ENCODE measurements at places on chromosomes 16 and 17.

DNA sequence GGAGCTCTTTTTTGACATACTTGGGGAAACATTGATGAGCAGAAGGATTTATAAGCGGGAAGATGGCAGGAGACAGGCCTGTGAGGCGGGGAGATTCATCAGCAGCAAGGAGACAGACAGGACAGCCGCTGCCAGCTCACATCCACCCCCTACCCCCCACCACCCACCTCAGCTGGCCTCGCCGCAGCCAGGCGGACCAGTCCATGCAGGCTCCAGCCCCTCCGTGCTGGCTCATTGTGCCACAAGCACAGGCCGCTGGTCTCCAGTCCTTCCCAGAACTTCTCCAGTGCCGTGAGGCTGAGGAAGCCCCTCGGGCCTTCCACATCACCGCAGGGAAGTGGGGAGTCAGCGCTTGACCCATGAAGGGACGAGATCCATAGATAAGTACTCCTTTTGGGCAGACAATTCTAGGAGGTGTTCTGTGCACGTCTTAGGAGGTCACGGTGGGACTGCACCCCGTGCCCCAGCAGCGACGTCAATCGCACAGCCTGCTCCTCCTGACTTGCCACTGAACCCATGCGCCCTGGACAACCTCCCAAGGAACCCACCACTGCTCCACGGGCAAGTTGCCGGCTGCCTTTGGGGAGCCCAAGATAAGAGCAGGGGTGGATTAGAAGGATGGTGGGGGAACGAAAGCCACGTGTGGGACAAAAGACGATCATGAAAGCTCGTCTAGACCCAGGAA, 323.6 kb downstream of the C16orf95 start:
- DNase-seq: no peak

DNA sequence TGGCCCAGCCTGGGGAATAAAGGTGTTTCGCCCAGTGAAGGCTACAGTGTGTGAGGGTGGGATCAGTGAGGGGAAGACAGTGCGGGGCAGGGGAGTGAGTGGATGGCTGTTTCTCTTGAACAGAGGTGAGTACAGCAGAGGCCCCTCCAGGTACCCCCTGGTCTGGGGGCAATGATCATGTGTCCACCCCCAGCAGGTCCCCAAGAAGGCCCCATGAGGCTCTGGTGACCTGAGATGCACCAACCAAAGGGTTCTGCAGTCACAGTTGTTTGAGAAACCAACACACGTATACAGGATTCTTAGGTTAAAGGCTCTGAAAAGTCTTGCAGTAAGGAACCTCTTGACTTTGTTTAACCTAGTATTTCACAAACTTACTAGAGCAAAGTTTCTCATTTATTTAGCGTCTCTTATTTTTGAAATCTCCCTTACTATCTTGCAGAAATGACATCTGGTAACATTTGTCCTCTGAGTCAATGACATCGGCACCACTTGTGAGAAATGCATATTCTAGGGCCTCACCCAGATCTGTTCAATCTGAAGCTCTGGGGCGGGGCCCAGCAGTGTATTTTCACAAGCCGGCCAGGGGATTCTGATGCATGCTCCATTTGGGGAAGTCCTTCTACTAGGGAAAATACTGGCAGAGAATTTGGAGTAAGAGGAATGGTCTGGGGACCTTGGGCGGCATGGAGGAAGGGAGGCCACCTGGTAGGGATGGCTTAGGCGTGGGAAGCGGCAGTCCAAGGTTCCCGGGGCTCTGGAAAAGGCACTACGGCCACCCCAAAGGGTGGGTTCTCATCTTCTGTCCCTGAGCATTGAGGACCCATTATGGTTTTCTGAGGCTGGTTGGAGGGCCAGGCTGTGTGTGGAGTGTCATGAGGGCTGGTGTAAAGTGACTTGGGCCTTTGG, 217.3 kb downstream of the NTN1 start:
- no peak for DNase-seq

DNA sequence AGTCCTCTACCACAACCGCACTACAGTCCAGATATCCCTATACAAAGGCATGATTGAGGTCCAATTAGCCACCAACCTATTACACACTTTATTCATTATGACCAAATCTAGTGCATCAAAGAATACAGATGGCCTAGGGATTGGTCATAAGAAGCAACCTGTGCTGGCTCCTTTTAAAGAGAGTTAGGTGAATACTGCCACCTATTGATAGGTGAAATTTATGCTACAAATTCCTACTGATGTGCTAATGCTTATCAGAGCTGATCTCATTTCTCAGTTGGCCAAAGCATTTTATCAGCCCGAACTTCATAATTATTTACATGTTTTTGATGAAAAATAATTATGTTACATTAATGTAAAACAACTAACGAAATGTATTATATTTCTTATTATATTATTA, 166.3 kb downstream of the ANKFN1 start:
- peak; percentile 67 for DNase-seq

DNA sequence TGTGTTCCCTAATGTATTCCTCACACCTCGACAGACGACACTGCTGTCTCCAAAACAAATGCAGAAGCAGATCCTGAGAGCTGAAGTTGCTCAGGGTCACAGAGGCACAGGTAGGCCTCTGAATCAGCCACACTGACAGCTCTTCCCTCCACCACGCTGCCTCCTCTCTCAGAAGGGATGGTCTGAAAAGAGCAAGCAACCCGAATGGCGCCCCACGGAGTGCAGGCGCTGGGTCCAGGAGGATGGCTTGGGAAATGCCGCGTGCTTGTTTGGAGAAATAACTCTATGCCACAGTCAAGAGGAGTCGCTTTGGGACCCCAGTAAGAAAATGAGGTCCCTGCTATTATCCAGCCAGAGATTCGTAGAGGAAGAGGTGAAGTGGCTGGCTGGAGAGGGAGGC, 15.9 kb downstream of the CYB561 start:
- no peak for DNase-seq

DNA sequence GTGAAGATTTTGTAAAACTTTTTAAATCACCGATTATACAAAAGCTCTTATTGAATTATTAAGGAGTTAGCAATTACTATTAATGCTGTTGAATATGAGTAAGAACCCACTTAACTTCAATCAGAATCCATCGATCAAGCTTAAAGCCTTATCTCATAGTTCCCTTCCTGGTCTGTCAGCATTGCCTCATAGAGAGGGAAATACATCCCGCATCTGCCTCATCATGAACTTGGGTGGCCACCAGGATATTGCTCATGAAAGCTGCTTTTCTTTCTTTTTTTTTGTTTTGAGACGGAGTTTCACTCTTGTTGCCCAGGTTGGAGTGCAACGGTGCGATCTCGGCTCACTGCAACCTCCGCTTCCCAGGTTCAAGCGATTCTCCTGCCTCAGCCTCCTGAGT, 66.7 kb downstream of the PIGL start:
- peak; percentile 64 for DNase-seq

DNA sequence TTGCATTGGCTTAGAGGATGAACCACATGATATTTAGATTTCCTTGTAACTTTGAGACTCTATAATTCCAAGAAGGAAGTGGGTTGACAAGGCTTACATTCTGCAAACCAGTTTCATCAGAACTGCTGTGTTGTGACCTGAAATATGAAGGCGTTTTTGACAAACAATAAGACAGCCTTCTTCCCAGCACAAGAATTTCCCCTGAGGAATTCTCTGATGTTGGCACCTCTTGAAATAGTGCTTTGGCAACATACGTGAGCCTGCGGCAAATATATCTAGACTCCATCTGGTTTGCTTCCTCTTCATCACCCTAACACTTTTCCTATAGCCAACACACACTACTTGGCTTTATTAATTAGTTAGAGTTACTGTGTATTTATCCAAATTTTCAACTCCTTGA, 585.5 kb upstream of the SOX9 start:
- no peak for DNase-seq

GRCh38 chr16:84609563-84610177, 8.2 kb downstream of the COTL1 start:
- DNase-seq: no peak

DNA sequence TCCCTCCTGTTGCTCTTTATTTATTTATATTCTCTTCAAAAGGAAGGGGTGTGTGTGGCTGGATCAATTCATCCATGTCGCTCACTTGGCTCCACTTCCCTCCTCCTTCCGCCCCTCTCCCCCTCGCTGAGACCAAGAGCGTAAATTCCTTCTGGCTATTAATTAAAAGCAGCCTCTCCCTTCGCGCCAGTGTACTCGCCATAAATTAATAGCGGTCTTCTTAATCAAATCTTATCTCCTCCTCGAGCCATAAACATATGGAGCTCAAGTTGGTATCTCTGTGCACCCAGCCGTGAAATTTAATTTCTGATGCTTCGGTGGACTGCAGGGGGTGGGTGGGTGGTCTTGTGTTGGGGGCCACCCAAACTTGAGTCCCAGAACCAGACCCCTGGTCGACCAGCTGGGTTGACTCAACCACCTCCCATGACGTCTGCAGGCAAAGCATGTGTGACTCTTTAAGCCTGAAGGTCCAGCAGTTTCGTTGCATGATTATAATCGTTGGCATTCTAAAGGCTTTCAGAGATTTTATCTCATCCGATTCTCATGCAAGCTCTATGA, 57.9 kb downstream of the SDK2 start:
- DNase-seq: peak; percentile 14

DNA sequence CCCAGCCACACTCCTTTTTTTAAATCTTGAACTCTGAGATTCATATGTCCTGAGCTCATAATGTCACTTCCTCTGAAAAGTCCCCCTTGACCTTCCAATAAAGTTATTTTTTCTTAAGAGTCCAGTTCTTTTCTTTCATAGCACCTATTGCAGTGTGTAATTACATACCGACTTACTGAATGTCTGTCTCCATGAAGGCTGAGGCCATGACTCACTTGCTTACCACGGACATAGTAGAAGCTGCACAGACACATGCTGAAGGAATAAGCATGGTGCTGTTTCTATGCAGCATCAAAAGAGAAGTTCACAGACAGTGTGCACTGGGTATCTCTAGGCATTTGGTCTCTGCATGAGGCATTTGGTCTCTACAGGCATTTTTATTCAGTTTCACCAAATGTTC, 77.2 kb downstream of the C17orf67 start:
- DNase-seq: peak; percentile 93

DNA sequence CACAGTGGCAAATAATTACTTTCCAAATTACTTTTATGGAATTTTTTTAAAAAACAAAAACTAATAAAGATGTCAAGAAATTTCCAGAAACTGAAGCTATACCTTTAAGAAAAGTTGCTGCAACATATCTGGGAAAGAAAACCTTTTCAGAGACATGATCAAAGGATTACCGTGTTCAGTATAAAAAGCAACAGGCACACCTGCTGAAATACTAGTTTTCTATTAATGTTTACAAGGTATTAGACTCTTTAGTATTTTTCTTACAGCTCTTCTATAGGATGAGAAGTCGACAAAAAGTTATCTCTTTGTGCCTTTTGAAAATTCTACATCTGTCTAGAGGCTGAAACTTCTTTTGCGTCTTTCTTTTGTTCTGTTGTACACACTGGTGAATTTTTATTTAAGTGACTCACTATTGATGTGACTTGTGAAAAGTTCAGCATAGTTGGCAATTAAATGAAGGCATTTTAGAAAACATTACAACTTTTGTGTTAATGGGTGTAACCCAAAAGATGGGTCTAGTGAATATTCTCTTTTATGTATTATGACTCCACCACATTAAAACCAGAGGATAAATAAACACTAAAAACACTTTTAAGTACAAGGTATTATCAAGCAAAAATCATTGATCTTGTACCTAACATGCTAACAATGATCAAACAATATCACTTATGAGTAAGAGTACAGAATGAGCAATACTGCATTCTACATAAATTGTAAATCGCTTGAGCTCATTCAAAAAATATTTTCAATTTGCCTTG, 23.8 kb downstream of the NACA2 start:
- DNase-seq: no peak

- no peak for DNase-seq
Measured at GRCh38 chr17:66829883-66830282, 5.0 kb upstream of the CACNG5 start.

GRCh38 chr17:19769946-19770652, 22.0 kb upstream of the ALDH3A1 start:
- peak; percentile 79 for DNase-seq

DNA sequence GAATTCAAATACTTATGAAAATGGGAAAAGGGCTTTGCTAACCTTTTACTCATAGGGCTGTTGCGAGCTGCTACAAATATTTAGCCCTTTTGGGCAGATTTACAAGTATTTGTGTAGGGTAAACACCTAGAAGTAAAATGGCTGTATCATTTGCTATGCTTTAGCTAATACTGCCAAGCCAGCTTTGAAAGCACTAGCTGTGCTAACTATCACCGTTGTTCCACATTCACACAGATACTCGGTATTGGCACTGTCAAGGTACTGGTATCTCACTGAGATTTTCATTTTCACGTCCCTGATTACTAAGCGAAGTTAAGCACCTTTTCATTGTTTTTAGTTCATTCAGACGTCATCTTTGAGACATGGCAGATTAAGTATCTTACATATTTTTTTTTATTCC, 84.8 kb downstream of the GLG1 start:
- DNase-seq: no peak

DNA sequence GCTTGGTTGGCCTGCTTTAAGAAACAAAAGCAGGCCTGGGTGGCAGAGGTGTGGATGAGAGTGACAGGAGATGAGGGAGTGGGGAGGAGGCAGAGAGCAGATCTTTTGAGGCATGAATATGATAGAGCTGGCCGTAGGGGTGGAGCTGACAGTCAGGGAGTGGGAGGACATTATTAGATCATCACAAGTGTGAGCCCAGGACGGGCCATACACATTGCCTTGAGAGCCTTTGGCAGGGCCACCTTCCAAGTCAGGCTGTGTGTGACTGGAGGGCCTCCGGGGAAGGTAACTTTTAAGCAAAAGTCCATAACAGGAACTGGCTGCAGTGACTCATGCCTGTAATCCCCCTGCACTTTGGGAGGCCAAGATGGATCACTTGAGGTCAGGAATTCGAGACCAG, 26.3 kb downstream of the GINS3 start:
- DNase-seq: peak; percentile 11

GRCh38 chr16:62831235-62831850, 795.1 kb upstream of the CDH8 start:
- DNase-seq: no peak

DNA sequence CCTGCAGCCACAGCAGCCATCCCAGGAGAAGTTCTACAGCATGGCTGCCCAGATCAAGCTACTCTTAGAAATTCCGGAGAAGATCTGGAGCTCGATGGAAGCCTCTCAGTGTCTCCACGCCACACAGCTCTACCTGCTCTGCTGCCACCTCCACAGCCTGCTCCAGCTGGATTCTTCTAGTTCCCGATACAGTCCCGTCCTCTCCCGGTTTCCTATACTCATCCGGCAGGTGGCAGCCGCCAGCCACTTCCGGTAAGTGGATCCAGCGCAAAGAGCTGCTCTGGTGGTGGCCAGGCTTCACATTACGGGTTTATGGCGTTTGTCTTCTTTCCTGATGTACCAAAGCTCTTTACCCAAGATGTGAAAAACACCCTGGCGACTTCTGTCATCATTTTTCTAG, 3.6 kb downstream of the COG1 start:
- DNase-seq: peak; percentile 23
